ENCODE measurements at places on chromosomes 6 and 20. TPM values are rescaled to one million over a fixed set of nuclear protein-coding genes. Genes with fewer than 3 reads are reported as not detected.

COX7A2 gene
- 147 TPM for total RNA-seq

SERAC1 gene
- 9.4 TPM for total RNA-seq

CAGE1 gene
- total RNA-seq: not detected

ZBTB2 gene
- 17.5 TPM for total RNA-seq

RBPJL gene
- not detected for total RNA-seq

DNA sequence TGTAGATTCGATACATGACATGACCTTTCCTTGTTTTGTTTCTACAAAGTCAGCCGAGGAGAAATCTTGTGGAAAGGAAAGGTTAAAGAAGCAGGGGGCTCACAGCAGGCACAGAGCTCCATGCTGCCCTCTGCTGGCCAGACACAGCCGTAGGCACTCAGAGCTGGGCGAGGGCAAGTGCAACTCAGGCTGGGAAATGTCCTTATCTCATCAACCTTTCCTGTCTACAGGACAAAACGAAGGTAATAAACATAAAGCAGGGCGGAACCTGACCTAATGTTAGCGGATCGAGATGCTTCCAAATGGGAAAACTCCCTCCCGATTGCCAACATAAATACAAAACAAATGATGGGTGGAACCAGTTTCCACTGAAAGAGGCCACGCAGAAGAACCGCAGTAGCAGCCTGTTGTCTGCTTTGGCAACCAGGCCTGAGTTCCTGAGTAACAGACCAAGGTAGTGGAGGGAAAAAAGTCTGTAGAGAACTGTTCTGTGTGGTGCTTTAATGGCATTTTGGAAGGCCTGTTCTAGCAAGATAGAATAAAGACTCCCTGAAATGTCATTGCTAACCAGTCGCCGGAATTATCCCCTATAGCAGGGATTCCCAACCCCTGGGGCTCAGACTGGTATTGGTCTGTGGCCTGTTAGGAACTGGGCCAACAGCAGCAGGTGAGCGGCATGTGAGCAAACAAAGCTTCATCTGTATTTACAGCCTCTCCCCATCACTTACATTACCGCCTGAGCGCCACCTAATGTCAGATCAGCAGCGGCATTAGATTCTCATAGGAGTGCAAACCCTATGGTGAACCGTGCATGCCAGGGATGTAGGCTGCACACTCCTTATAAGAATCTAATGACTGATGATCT, 85.2 kb downstream of the MBOAT1 start:
- peak; percentile 67 for DNase-seq

GRCh38 chr6:25660512-25660911, 8.5 kb downstream of the SCGN start:
- DNase-seq: no peak

- no peak for DNase-seq
Measured at GRCh38 chr20:61346996-61347395, 94.9 kb downstream of the CDH4 start.

DNA sequence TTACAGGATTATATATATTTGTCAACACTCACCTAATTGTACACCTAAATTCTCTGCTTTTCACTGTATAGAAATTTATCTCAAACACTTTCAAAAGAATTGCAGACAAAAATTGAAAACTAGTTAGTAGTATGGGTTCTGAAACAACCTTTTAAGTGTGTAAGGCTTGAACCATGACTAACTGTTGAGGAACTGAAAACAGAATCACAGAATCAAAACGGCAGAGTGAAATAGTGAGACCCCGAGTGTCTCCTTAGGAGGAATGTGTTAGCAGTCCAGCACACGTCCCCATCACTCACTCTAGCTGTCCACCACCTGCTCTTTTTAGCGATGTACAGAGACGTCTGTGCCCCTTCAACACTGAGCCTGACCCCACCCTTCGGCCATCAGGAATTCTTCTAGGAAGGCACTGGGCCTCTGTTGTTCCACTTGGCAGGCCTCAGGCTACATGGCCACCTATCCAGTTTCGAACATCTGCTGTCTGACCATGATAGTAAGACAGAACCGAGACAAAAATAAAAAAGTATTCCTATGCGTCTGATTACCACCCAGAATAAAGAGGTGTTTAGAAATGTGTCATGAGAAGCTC, 227.4 kb downstream of the C6orf118 start:
- DNase-seq: no peak

GRCh38 chr20:41526327-41526726, 91.8 kb downstream of the CHD6 start:
- no peak for DNase-seq

DNA sequence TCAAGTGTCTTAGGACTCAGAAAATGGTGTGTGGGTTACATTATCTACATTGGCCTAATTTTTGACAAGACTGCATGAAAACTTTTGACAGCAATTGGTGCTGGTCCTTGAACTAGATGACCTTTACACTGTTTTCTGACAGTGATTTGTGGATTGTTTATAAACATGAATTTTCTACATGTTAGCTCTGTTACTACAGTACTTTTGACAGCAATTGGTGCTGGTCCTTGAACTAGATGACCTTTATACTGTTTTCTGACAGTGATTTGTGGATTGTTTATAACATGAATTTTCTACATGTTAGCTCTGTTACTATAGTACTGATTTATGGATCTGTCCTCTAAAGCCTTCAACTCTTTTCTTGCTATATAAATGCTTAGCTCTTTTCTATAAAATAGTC, 16.7 kb downstream of the KCTD20 start:
- no peak for DNase-seq

- no peak for DNase-seq
Measured at GRCh38 chr20:47348539-47349142, 7.9 kb downstream of the ZMYND8 start.

GRCh38 chr6:3052481-3053230, 15.6 kb upstream of the RIPK1 start:
- DNase-seq: no peak

DNA sequence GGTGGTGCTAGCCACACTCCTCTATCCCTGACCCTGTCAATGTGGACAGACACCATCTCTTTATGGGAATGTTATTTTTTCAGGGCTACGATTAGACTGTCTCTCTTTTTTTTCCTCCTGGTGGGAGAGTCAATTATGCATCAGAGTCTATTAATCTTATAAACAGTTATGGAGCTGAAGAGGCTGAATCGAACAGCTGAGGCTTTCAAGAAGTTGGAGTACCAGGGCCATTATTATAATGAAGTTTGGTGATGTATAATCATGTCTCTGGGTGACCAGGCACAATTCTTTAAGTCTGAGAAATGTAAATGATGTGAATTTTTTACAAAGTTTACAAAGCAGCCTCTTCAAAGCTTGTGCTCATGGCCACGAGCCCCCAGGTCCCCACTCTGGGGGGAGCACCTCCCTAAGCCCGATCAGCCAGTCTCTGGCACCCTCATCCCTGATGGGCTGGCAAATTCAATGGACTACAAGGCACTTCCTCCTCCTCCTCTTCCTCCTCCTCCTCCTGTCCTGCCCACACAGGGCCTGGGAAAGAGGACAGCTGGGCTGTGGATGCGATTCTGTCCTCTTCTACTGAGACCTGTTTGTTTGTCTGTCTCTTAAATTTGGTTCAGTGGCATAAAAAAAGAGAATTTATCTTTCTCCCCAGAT, 43.9 kb upstream of the QKI start:
- DNase-seq: no peak

DNA sequence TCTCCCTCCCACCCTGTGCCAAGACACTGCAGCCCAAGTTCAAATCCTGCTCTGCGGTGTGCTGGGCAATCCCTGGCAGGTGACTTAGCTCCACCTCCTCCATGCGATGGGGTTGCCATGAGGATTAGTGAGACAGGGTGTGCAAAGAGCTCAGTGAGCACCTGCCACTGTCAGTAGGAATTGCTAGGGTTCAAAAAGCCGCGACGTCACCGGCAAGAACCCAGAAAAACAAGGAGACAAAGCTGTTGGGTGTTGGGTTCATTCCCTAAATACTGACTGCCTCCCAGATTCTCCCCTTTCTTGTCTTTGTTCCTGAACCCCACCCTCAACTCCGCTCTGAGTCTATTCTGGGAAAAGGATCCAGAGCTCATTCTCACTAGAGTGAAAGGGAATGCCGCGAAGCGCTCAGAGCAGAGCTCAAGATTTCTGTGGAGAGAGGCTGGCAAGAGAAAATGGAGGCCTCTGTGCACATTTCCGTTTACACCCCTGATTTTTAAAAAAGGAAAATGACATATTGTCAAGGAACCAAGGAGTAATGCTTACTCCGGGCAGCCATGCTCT, 13.3 kb downstream of the PMEPA1 start:
- DNase-seq: no peak

DNA sequence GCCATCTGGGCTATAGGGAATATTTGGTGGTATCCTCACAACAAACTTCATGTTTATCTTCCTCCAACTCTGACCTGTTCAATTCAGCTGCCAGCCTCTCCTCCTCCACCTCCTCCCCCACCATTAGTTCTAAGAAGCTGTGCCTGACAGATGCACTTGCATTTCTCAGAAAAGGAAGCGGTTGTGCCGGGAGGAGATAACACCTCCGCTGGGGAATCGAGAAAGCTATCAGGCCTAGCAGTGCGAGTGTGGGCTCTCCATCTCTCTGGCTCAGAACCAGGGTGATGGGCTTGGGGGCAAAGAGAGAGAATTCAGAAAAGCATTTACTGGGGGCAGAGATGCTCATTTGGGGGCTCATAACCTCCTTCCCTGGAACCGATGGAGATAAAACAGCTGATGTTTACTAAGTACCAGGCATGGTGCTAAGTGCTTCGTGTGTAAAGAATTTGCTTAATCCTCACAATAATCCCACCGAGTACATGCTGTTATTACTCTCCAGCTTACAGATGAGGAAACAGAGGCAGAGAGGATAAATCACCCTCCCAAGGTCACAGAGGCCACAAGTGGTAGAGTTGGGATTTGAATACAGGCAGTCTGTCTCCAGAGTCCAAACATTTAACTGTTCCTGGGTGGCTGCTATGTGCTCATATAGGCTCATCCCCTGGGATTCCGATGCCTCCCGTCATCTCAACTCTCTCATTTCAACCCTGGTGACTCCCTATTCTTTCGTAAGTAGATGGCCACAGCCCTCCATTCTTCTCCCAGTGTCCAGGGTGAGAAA, 38.3 kb downstream of the COX4I2 start:
- no peak for DNase-seq

GRCh38 chr6:90000864-90001731, 106.8 kb downstream of the GJA10 start:
- DNase-seq: no peak

GRCh38 chr6:89604653-89605052, 33.9 kb downstream of the LYRM2 start:
- no peak for DNase-seq

DNA sequence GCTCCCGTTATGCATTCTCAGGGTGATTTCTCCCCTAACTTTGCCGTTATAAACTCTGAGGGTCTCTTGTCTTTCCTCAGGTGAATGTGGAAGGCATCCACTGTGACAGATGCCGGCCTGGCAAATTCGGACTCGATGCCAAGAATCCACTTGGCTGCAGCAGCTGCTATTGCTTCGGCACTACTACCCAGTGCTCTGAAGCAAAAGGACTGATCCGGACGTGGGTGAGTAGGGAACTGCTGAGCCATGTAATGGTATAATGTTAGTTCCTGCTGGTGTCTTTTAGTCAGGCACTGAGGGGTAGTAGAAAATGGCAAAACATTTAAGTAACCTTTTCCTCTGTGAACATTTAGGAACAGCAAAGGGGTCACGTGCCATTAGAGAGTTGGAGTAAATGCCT, 395.4 kb downstream of the ARHGAP18 start:
- no peak for DNase-seq

GRCh38 chr20:19673575-19673974, 84.5 kb upstream of the RIN2 start:
- no peak for DNase-seq

DNA sequence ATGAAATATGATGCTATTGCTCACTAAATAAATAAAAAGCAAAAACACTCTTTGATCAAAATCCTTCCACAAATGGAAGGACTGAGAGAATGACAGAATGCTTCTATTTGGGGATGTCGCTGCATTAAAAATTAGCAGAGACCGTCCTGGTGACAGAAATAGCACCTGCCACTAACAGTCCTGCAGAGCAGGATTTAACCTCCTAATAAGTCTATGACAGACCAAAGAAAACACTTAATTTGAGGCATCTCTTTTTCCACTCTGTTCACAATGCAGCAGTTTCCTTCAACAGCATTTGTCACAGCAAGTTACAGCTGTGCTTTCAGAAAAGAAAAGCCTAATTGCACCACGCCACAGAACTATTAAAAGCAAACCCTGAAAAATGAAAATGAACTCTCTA, 140.6 kb upstream of the BEND6 start:
- no peak for DNase-seq

- no peak for DNase-seq
Measured at GRCh38 chr6:112839525-112839961, 492.4 kb downstream of the RFPL4B start.

Data from uterus (tissue), 4 donors.